ENCODE measurements at places on chromosomes 13 and 19.
A peak's percentile ranks its signal among the peaks of the same experiment; 100 is the strongest.

- DNase-seq, result no peak
Observed at GRCh38 chr13:49995625-49996101, 1.2 kb upstream of the TRIM13 start.

- DNase-seq, result no peak
Observed at GRCh38 chr13:99575376-99576120, 74.3 kb downstream of the TM9SF2 start.

GRCh38 chr19:14059652-14060155 is 2.2 kb downstream of the PALM3 start:
- no peak for DNase-seq

DNA sequence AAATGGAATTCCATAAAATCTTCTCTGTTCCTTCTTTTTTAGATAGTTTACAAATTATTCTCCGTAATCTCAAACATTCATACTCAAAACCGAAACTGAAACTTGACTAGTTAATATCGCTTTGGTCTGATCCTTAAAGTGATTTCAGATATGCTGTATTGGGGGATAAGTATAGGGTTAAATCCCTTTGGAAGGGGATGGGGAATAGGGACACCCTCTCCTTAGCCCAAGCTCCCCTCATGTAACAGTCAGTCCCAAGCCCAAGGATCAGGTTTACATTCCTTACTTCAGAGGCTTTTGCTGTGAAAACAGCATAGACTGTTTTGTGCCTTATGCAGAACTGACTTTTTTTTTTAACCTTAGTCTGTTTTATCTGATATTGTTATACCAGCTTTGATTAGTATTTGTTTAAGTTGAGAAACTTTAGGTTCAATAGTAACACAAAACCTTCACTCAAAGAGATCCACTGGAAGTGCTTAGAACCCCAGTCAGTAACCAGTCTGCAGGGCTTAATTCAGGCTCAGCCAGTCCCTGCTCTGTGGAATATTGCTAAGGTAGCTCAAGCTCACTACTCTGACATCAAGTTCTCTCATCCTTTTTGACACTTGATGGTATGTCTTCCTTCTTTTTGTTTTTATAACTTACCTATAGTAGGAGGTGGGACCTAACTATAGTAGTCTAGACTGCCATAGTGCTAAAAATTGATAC is 10.5 kb downstream of the CDADC1 start:
- peak; percentile 13 for DNase-seq

- no peak for DNase-seq
Observed at GRCh38 chr13:59890054-59890453, 273.7 kb downstream of the DIAPH3 start.

DNA sequence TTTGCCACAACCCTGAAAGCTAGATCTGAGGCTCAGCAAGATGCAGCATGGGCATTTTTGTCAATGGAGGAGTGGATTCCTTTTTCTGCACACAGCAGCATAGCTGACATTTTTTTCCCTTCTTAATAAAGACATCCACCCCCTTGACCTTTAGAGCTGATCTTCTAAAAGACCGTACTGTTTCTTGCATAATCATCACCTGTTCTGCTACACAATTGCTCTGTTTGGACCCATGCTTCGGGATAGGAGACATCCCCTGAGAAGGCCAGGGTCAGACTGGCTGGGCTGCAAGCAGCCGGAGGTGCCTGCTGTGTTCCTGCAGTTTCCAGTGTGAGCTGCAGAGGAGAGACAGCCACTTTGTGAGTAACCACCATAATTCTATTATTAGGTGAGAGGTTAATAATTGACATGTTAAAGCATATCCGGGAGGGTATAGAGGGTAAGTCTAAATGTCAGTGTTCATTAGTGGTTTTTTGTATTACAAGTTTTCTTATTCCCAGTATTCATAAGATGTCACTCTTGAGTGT is 108.5 kb upstream of the C1QTNF9B start:
- DNase-seq, result no peak

DNA sequence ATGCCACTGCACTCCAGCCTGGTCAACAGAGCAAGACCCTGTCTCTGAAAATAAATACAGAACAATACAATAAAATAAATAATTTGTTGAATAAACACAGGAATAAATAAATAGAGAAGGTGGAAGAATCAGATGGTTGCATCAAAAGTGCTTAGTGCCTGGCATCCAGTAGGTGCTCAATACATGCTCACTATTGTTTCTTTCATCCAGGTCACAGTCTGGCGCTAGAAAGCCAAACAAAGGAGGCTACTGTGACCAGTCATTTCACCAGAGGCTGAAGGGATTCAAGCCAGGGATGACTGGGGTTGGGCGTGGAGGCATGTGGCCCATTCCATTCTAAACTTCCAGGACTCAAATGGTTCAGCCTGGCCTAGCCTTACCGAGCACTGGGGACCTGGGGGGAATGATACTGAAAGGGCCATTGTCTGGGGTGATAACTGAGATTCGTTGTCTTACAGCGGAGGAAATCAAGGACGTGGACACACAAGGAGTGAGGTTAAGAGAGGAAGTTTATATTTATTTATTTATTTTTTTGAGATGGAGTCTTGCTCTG is 3.6 kb upstream of the NDUFB7 start:
- DNase-seq, result no peak

GRCh38 chr19:7862413-7862951 is 11.7 kb downstream of the PRR36 start:
- peak; percentile 71 for DNase-seq

DNA sequence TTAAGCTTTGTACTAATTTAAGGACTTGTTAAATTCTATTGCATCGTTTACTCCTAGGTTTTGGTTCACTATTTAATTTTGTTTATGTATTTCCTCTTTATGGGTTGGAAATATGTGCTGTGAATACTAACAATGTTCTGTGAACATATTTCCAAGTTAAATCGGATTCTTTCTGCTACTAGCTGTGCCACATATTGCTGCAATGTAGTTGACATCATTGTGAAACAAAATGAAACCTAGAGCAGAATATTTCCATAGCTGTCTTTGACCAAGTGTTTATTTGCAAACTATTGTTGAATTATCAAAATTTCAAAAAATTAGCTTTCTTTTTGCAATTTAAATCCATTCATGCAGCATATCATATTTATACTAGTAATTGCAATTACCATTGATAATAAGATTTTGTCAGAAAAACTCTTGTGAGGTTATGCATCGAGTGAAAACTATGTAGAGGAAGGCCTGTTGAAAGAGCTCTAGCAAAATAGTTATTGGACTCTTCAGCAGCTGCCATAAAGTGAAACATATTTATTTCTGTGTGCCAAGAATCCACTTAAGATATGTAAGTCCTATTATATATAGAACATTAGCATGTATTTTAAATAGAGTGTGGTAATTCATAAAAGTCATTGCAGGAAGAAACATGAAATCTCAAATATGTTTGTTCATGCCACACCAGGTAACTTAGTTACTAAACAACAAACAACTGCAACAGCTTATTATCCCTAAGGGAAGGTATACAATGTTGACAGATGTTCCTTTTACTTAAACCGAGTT is 575.1 kb downstream of the SLITRK6 start:
- no peak for DNase-seq

GRCh38 chr19:23314505-23315251 is 64.5 kb upstream of the ZNF724 start:
- no peak for DNase-seq

DNA sequence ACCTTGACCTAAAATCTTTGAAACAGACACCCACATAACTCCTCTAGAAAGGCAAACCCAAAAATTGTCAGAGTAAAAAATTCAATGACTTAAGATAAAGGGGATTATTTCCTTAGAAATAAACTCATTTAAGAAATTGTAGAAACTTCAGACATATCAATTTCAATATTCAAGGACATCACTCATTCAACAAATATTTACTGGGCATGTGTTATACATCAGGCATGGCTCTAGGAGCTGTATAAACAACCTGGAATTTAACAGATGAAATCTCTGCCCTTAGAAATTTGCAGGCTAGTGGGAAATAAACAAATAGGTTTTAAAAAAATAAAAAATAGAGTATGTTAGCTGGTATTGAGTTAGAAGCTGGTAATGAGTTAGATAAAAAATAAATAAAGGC is 84.0 kb upstream of the LSM14A start:
- DNase-seq, result no peak

GRCh38 chr13:46192412-46192811 is 10.4 kb upstream of the LCP1 start:
- no peak for DNase-seq

DNA sequence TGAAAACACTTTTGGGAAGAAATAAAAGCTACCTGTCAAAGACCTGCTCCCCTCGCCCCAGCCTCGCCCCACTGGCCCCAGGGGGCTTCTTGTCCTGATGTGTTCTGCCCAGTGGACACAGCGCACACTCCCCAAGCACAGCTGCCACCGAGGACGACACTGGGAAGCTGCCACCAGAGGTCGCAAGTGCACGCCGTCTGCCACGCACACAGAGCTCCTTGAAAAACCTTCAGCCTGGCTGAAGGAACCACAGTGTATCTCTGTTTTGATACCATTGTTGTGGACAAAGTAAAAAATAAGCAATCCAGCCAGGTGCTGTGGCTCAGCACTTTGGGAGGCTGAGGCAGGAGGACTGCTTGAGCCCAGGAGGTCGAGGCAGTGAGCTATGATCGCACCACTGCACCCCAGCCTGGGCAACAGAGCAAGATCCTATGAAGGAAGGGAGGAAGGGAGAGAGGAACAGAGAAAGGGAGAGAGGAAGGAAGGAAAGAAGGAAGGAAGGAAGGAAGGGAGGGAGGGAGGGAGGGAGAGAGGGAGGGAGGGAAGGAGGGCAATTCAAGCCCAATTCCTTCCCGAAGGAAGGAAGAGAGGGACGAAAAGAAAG is 57.3 kb downstream of the CEBPG start:
- DNase-seq, result peak; percentile 59

- no peak for DNase-seq
Observed at GRCh38 chr19:48539503-48540096, 12.4 kb upstream of the SULT2B1 start.

GRCh38 chr13:85469320-85469719 is 329.9 kb downstream of the SLITRK6 start:
- DNase-seq, result no peak

DNA sequence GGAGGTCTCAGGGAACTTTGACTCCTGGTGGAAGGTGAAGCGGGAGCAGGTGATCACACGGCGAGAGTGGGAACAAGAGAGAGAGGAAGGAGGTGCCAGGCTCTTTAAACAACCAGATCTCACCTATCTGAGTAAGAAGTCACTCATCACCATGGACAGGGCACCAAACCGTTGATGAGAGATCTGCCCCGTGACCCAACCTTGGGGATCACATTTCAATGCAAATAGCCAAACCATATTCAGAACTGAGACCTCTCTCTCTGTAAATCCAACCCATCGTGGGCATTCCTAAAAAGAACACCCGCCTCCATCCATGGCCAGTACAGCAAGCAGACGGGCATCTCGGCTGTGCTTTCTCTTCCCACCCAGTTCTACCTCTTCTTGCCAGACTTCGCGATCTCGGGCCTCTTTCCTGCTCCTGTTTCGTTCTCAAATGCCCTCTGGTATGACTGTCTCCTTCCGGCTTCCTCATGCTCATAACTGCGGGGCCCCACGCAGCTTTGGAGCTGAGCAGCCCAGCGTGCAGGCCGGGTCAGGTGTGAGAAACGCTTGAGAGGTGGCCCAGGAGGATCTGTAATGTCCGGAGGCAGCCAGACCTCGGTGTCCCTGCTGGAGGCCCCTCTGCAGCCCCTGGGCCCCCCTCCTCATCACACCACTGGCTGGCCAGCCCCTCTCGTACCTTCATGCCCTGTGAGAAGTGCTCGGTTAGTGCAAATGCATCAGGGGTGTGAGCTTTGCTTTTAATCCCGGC is 97.0 kb upstream of the GPR183 start:
- no peak for DNase-seq

- no peak for DNase-seq
Observed at GRCh38 chr13:28423010-28423409, 71.9 kb downstream of the FLT1 start.

DNA sequence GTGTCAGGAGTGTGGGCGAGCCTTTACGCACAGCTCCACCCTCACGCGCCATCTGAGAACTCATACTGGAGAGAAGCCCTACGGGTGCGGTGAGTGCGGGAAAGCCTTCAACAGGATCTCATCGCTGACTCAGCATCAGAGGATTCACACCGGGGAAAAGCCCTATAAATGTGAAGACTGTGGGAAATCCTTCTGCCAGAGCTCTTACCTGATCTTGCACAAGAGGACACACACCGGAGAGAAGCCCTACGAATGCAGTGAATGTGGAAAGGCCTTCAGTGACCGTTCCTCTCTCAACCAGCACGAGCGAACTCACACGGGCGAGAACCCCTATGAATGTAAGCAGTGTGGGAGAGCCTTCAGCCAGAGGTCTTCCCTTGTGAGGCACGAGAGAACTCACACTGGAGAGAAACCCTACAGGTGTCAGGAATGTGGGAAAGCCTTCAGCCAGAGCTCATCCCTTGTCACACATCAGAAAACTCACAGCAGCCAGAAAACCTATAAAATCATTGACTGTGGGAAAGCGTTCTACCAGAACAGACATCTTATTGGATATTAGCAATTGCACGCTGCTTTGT is 6.9 kb upstream of the ZNF555 start:
- no peak for DNase-seq

GRCh38 chr19:23285948-23286347 is 35.8 kb upstream of the ZNF724 start:
- DNase-seq, result no peak

DNA sequence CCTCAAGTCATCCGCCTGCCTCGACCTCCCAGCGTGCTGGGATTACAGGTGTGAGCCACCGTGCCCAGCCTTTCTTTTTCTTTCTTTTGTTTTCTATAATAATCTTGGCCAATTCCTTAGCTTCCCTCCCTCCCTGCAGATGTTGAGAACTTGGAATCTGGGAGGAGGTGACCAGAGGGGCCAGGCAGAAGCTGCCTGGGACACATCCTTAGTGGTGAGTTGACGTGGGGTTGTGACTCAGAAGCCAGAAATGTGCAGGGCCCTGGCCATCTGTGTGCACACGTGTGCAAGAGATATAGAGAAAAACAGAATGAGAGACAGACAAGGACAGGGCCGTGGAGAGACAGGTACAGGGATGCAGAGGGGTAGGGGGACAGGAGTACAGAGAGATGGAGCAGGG is 154.3 kb downstream of the SIPA1L3 start:
- no peak for DNase-seq

DNA sequence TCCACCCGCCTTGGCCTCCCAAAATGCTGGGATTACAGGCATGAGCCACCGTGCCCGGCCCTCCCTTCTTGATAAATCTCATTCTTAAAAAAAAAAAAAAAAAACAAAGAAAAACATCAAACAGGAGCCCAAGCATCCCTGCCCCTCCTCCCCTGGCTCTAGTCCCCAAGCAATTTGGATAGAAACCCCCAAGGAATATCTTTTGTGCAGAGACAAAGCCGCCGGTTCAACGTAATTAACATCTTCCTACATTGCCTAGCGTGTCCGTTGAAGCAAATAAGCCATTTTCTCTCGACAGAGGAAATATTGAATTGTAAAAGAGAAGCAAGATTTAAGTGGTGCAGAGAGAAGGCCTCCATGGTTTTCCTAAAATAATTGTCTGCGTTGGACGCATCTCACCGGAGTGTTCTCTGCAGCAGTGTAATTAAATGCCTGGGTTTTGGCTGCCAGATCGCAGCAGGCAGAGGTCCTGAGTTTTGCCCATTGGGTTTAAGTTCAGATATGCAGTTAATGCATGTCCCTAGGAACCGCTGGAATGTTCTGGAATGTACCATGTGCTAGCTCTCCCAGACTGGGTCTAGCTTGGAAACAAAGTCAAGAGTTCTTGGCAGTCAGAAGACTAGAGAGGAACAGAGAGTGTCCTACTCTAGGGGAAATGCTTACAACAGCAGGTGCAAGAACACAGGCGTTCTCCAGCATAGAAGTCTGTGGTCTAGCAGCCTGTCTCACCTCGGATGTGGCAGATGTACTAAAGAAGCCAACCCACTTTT is 30.8 kb downstream of the PIN1 start:
- DNase-seq, result peak; percentile 40

All from CD4-positive, alpha-beta T cell (primary cell).